ENCODE measurements at places on chromosomes 4 and X.

DNA sequence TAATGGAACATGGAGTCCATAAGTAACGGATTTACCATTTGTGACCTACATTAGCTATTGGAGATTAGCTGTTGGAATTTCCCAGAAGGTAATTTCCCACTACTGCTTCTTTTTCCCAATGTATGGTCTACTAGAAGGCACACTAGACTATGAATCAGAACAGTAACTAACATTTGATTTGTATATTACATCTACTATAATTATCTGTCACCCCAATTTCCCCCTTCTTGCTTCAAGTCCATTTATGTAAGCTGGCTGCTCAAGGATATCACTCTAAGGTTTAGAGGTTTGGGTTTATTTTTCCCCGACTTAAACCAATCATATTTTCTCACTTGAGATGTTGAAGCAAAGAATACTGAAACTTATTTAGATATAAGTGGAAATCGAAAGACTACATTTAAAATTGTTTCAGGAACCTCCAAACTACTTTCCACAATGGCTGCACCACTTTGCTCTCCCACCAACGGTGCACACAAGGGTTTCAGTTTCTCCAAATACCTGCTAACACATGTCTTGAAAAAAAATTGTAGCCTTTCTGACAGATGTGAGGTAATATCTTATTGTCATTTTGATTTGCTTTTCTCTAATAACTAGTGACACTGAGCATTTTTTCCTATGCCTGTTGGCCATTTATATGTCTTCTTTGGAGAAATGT is 33.3 kb upstream of the H2AZ1 start:
- no peak for DNase-seq

DNA sequence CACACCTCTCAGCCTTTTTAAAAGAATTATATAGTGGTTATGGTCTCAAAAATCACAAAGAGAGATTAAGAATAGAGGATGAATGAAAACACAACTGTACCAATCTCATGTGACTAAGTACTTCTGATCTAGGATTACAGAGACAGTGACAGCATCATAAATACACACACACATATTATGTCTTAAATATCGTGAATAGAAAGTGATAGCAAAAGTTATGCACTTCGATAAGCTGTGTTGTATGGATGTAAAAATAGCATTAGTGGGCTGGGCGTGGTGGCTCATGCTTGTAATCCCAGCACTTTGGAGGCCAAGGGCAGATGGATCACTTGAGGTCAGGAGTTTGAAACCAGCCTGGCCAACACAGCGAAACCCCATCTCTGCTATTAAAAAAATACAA is 25.0 kb downstream of the GYPA start:
- DNase-seq, result no peak

DNA sequence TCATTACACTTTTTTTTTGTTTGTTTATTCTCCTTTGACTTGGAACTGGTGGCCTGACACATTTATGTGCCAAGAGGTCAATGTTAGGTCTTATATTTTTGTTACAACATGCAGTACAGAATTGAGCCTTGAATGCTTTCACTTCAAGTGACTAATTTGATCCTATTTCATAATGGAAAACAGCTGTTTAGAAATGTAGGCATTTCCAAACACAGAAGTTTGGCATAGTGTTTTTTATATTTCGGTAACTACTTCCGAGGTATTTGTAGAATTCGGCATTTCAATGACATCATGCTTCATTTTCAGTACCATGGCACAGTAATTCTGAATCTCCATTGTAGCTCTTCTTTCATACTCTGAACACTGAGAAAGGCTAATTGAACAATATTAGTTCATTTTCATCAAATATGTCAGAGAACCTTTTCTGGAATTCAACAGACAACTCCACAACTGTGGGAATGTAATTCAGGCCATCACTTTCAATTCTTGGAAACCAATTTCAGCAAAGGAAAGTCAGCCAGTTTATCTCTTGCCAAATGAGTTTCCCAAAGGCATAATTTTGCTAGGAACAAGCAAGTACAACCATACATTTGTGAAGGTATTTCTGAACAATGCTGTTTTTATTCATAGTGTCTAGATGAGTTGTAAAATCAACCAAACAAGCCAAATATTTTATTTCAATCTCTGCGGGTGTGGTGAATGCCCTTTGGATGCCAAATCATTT is 11.4 kb downstream of the FAM120C start:
- DNase-seq, result no peak

- DNase-seq, result no peak
These were observed 68.1 kb downstream of the MAML3 start for GRCh38 chr4:140085881-140086280.

DNA sequence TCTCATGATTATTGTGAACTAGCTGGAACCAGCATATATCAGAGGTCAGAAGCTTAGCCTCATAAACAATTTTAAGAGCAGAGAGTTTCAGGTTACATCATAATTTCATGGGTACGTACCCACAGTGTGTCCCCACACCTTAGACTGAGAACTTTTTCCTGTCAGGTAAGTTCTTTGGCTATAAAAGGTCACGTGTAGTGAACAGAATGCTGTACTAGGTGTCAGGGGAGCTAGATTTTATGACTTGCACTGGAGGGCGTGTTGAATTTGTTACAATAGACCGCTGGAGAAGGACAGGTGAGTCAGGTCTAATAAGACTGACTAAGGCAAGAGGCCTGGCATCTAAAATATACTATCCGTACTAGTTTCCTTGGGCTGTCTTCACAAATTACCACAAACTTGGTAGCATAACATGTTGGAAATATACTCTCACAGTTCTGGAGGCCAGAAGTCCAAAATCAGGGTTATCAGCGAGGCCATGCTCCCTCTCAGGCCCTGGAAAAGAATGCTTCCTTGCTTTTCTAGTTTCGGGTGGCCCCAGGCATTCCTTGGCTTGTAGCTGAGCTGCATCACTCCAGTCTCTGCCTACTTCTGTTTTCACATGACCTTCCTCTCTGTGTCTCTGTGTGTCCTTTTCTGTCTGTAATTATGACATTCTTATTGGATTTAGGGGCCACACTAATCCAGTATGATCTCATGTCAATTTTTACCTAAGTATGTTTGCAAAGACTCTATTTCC is 512.0 kb upstream of the NR3C2 start:
- DNase-seq, result no peak

DNA sequence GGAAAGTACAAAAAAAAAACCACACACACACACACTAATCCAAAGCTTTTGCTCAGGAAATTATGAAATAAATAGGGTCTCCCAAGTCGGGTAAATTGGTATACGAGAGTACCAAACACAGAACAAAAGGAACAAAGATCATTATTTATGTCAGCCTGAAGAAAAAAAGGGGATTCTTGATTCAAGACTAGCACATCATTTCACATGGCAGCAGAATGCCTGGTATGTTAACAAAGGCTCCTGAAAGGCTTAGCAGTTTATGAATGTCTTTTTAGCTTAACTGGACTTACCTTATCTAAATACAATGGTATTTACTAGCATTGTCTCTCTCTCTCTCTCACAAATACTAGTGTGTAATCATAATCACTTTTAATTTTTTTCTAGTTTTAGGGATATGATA is 11.3 kb downstream of the RAP2C start:
- DNase-seq, result no peak

DNA sequence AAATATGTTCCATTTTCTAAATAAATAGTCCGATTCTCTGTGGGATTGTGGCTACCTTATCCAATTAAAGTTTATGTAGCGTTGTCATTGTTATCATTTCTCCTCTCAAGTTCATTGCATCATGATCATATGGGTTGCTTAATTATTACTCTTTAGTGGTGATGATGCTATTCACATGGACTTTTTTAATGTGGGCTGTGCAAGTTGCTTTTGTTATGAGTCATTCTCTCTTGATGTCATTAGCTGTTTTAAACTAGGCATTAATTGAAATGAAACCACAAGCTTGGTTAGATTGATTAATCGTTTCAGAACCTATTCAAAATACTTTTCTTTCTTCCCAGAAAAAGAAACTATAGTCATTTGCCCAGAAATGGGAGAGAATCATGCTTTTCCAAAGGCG is 38.2 kb downstream of the NHS start:
- no peak for DNase-seq

- no peak for DNase-seq
These were observed 13.7 kb downstream of the CTAG1A start for GRCh38 chrX:154598656-154599055.

- DNase-seq, result no peak
These were observed 135.4 kb downstream of the ASMT start for GRCh38 chrX:1750267-1750666.

DNA sequence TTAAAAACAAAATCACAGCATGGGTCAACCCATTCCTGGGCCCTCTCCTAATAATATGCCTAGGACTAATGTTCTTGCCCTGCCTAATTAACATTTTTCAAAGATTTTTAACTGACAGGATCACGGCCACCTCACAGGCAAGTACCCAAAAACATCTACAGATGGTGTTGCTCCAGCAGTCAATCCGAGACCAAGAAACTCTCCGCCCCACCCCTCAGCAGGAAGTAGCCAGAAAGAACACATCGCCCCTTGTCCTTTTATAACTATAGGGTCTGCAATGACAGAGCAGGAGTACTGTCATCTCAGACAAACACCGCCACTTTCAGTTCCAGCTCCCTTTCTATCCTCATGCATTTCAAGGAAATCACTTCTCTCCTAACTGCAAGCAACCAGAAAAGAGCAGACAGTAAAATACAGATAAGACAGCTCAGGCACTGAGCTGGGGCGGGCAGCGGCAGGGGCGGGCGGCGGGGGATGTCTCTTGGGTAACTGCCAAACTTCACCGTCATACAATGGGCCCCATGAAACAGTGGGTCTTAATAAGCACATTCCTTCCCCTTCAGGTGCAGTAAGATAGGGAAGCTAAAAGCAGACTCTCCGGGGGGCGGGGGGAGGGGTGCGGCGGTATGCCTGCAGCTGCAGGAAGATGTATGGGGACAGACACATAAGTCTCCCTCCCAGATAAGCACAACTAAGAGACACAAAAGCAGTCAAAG is 67.4 kb downstream of the ZNF182 start:
- no peak for DNase-seq

DNA sequence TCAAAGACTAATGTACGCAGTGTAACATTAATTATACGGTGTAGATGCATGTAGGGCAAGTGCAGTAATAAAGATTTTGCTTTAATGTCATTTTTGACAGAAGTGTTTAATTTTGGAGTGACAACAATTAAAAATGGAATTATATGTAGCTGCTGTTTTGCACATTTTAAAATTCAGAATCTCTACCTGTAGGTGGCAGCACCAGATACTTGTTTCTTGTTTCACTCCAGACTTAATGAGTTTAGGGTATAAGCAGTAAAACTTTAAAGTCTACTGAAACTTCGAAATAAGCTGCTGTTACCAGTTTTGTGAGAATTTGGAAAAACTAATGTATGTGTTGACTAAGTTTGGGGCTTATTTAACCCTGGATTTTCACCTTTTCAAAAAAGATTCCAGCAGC is 144.9 kb downstream of the POLA1 start:
- no peak for DNase-seq

DNA sequence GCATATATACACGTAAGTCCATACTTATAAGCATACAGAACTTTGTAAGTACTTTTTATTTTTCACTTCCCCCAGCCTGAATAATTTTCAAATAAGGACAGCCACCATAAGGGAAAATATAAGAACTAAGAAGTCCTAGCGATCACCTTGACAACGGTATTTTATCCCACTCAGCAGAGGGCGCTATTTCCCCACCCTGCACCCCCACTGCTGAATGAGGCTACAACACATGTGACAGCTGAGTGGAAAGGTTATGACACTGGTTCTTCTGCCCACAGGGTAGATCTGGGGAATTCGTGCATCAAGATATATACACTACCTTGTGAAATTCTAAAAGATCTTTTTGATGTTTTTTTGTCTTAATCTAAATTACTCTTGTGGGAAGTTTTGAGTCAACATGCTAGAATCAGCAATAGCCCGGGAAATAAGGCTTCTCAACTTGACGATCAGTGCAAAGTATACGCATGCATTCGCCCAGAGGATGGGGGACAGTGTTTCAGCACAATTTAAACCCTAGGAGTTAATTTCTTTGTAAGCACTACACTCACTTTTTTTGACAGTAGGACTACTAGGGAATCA is 151.5 kb downstream of the CORIN start:
- DNase-seq, result no peak

GRCh38 chr4:71449040-71449439 is 110.2 kb downstream of the SLC4A4 start:
- DNase-seq, result no peak

GRCh38 chrX:111854556-111855490 is 21.2 kb upstream of the TRPC5OS start:
- no peak for DNase-seq

DNA sequence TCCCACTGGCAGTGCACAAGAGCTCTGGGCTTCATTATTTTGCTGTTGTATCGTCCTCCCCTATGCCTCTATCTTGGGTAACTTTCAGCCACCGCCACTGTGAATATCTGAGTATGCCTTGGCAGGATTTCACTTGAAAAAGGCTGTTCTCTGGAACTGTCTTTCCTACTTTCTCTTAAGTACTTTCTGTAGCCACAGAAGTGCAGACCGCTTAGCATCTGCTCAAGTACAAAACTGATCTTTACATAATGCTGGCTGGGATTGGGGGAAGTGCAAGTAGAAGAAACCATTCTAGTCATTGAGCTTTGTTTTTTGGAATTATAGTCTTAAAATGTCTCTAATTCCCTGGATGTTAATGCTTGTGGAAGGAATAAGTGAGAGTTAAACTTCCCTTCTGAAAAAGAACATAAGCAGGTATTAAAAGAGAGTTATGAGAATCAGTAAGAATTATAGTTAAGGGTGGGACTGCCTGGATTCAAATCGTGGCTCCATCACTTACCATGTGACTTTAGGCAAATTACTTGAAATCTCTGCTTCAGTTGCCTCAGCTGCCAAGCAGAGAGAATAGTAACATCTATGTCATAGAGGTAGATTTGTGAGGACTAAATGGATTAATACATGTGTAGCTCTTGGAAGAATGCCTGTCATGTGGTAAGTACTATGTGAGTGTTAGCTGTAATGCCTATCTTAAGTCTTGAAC is 77.5 kb downstream of the MID1IP1 start:
- no peak for DNase-seq

- DNase-seq, result no peak
These were observed 333.4 kb upstream of the AADAT start for GRCh38 chr4:170423137-170423536.

GRCh38 chr4:101914761-101915160 is 124.2 kb downstream of the BANK1 start:
- no peak for DNase-seq

DNA sequence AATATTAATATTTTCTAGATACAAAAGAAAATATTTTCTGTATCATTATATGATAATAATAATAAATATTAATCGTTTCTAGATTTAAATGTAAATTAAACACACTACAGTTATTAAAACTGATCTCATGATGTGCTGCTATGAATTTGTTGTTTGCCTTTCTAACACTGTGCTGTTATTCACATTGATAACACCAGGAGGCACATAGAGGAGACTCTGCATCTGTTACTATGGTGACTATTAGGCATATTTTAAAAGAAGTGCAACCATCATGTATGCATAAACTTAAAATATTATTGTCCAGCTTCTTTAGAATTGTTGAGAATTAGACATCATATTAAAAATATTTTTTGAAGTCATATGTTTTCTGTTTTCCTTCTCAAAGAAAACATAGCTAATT is 11.8 kb upstream of the PDGFC start:
- DNase-seq, result no peak
